ENCODE measurements at places on chromosomes 1 and 21. TPM values are rescaled to one million over a fixed set of nuclear protein-coding genes. Genes with fewer than 3 reads are reported as not detected.

The CFAP57 gene
- total RNA-seq = 0.16 TPM

The SH2D2A gene
- total RNA-seq = not detected

The FCRL2 gene
- total RNA-seq = not detected

The RHD gene
- total RNA-seq = not detected

The PTGFR gene
- 15.5 TPM for total RNA-seq

The TIAM1 gene
- 6.0 TPM for total RNA-seq

The KCND3 gene
- total RNA-seq = under 0.01 TPM

The SYT14 gene
- total RNA-seq = 3.6 TPM

The TCP10L gene
- total RNA-seq = 0.32 TPM

The SPATA46 gene
- total RNA-seq = not detected

The ALX3 gene
- not detected for total RNA-seq

The OR2T35 gene
- total RNA-seq = not detected

The USP25 gene
- 33.4 TPM for total RNA-seq

The SPRR3 gene
- not detected for total RNA-seq

The LEFTY1 gene
- total RNA-seq = not detected

The CELA3B gene
- not detected for total RNA-seq

The GJA8 gene
- not detected for total RNA-seq

The DBT gene
- total RNA-seq = 8.2 TPM

The CD1D gene
- 0.09 TPM for total RNA-seq

The KRTAP21-1 gene
- not detected for total RNA-seq

The LAPTM5 gene
- total RNA-seq = under 0.01 TPM

The AADACL4 gene
- 0.09 TPM for total RNA-seq

The AIDA gene
- total RNA-seq = 47.6 TPM

The GOLT1A gene
- total RNA-seq = not detected

The DCST1 gene
- not detected for total RNA-seq

The SPRR1B gene
- not detected for total RNA-seq

The IQCC gene
- 1.6 TPM for total RNA-seq

The KDF1 gene
- total RNA-seq = 0.09 TPM
